ENCODE measurements at places on chromosomes 12 and 14.

DNA sequence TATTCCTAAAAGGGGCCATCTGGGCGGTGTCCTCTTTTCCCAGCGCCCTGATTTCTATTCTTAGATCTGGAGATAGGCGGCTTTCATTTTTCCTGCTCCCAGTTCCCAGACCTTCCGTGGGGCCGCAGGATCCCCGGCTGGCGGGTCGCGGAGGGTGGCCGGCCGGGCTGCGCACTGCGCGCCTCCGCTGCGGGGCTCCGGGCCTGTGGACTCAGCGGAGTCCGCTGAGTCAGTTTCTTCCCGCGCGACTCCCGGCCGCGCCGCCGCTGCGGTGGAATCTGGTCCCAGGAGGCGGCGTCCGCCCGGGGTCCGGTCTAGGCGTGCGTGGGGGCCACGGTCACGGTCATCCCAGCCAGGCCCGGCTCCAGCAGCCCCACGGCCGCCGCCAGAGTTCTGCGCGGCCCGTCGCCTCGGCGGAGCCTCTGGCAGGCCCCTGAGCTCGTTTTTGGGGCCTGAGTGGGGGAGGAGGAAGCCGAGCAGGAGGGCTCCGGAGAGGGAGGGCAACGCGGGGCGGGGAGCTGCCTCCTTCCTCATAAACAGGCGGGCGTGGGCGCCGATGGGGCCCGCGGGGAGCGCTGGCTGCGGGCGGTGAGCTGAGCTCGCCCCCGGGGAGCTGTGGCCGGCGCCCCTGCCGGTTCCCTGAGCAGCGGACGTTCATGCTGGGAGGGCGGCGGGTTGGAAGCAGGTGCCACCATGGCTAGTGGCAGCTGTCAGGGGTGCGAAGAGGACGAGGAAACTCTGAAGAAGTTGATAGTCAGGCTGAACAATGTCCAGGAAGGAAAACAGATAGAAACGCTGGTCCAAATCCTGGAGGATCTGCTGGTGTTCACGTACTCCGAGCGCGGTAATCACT lies at the start of gene LRRK2:
TSS of gene LRRK2 (plus strand) at position 559 of the 853 bp plus-strand sequence. CDS start at position 694, 135 bp downstream.
- no peak for DNase-seq

GRCh38 chr12:120997448-120997847 lies 18.8 kb downstream of the C12orf43 start:
- DNase-seq, result no peak

GRCh38 chr14:33480071-33480886 lies 470.6 kb downstream of the EGLN3 start:
- no peak for DNase-seq

- no peak for DNase-seq
Measured at GRCh38 chr12:69951108-69951507, 126.1 kb downstream of the MYRFL start.

All from GM12892 (cell line).